ENCODE measurements at places on chromosomes 1 and 21.

DNA sequence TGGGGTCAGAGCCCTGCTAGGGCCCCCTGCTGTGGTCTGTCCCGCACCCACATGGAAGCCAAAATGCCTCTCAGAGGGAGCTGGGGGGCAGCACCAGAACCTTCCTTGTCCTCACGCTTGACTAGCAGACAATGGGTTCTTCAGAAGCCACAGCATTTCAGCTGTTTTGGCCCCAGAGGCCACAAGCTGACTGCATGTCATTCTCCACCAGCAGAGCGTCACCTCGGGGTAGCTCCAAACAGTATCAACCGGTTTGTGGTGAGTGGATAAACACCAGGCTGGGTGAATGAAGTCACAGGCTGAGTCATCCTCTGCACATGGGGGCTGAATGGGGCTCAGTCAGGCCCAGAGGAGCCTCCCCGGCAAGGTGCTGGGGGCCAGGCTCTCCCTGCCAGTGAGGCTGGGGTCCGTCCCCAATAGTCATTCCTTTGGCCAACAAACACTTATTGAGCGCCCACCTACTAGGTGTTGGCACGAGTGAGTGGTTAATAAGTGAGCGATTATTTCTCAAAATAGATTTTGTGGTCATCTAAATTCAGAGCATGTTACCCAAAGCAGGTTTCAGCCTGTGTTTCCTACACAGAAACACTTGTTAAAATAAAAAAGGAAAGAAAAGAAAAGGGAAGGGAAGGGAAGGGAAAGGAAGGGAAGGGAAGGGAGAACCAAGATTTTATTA, 9.1 kb downstream of the OLIG1 start:
- DNase-seq = no peak

- DNase-seq = peak; percentile 34
Observed at GRCh38 chr1:39799770-39800470, 11.3 kb upstream of the BMP8B start.

- DNase-seq = no peak
Observed at GRCh38 chr21:22225299-22225698, 1227.1 kb downstream of the NCAM2 start.

DNA sequence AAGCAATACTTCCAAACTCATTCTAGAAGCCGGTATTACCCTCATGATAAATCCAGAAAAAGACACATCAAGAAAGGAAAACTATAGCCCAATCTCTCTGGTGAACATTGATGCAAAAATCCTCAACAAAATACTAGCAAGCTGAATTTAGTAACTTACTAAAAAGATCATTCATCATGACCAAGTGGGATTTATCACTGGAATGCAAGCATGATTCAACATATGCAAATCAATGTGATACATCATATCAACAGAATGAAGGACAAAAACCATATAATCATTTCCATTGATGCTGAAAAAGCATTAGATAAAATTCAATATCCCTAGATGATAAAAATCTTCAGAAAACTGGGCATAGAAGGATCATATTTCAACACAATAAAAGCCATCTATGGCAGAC, 402.9 kb downstream of the TGFB2 start:
- DNase-seq = no peak

GRCh38 chr1:223620297-223620897, 45.1 kb downstream of the CAPN8 start:
- no peak for DNase-seq

DNA sequence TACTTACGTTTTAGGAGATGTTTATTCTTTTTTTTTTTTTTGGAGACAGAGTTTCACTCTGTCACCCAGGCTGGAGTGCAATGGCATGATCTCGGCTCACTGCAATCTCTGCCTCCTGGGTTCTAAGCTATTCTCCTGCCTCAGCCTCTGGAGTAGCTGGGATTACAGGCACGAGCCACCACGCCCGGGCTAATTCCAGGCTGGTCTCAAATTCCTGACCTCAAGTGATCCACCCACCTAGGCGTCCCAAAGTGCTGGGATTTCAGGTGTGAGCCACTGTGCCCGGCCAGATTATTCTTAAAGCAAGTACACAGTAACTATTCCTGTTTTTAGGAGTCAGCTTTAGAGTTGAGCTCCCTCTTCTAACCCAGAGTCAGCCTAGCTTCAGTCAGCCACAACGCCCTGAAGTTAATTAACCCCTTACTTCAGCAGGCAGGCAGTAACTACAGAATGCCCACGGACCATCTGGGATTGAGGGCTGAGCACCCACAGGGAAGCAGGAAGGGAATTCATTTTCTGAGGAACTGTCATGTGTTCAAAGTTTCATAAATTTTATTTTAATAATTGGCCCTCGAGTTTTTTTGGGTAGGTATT, 5.3 kb upstream of the ID3 start:
- DNase-seq = no peak

DNA sequence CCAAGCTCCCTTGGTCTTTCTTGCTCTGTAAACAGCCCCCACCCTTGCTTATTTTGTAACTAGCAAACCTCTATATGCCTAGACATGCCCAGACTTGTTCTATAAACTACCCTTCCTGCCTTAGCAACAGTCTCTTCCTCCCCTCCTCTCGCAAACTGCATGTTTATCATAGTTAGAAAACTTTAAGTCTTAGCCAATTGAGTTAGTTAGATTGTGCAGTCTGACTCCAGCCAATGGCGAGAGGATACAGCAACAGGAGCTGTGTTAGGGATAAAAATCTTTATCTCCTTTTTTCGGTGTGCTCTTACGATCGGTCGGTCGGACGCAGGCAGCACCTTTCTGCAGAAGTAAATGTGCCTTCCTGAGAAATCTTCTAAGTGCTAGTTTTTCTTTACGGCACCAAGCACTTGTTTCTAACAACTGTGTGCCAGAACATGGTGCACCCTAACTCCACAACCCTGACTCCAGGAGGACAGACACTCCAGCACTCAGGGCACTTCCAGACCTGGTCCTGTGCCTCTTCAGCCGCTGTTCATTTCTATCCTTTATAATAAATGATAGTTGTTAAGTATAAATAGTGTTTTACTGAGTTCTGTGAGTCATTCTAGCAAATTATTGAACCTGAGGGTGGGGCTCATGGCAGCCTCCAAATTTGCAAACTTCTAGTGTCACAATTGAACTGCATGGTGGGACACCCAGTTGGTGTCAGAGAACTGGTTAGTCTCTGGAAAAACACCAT, 25.7 kb upstream of the GNG4 start:
- no peak for DNase-seq

GRCh38 chr1:58500043-58500442, 46.5 kb downstream of the OMA1 start:
- no peak for DNase-seq

DNA sequence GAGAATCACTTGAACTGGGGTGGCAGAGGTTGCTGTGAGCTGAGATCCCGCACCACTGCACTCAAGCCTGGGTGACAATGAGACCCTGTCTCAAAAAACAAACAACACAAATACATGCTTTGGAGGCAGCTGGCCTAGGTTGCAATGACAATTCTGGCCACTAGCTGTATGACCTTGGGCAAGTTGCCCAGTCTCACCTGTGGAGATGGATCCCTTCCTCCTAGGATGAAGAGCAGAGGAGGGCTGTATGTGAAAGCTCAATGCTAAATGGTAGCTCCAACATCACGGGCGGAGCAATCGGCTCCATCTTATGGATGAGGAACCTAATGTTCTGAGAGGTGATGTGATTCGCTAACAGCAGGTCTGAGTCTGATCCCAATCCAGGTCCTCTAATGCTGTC, 20.6 kb downstream of the ADORA1 start:
- DNase-seq = no peak

GRCh38 chr1:186848509-186849130, 19.9 kb downstream of the PLA2G4A start:
- DNase-seq = no peak

GRCh38 chr1:3078430-3078861, 9.4 kb downstream of the PRDM16 start:
- DNase-seq = no peak

GRCh38 chr1:59596432-59596831, 218.3 kb upstream of the HOOK1 start:
- DNase-seq = no peak

GRCh38 chr1:211677659-211678058, 2.2 kb upstream of the NEK2 start:
- DNase-seq = no peak

GRCh38 chr1:29384496-29385015, 148.2 kb downstream of the PTPRU start:
- no peak for DNase-seq

GRCh38 chr1:10705953-10706352, 90.5 kb downstream of the CASZ1 start:
- DNase-seq = no peak

GRCh38 chr1:158494796-158495195, 22.8 kb downstream of the OR10R2 start:
- DNase-seq = no peak

DNA sequence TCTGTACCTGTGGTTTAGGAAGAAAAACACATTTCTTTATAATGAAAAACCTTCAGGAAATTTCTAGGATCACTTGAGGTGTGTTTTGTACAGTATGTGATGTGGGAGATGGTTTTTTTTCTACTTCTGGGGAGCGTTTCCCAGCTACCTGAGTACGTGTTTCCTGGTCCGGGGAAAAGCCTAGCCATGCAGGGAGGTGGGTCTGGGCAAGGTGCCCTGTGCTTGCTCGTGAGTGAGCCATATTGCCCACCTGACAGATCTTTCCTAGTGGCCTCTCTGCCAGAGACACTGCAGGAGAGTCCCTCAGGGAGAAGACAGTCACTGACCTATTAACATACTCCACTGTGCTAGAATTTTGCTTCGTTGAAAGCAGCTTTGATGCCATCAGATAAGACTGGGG, 41.3 kb downstream of the TRPM2 start:
- no peak for DNase-seq

Measured in stimulated activated CD8-positive, alpha-beta memory T cell treated with anti-CD3 and anti-CD28 coated beads, Interleukin-2, amount 100 ng/mL, for 1 hour (primary cell).